DMS79 (cell line): ENCODE measurements at places on chromosomes 7 and 10.
A peak's percentile ranks its signal among the peaks of the same experiment; 100 is the strongest.

DNA sequence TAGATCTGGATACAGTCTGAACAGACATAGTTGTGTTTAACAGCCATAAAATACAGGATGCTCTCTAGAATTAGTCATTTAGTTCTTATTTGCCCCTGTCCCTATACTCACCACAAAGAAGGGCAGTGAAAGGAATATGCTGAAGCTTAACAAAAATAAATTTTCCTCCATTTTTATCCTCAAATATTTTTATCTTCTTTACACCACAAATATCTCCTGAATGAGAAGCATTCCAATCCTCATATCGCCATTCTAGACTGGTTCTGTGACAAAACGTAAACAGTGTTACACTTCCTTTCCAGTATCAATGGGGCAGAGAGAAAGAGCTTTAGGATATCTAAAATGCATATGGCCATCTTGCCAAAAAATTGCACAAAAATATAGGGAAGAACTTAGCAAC lies 1.6 kb downstream of the OR9A2 start:
- no peak for DNase-seq

DNA sequence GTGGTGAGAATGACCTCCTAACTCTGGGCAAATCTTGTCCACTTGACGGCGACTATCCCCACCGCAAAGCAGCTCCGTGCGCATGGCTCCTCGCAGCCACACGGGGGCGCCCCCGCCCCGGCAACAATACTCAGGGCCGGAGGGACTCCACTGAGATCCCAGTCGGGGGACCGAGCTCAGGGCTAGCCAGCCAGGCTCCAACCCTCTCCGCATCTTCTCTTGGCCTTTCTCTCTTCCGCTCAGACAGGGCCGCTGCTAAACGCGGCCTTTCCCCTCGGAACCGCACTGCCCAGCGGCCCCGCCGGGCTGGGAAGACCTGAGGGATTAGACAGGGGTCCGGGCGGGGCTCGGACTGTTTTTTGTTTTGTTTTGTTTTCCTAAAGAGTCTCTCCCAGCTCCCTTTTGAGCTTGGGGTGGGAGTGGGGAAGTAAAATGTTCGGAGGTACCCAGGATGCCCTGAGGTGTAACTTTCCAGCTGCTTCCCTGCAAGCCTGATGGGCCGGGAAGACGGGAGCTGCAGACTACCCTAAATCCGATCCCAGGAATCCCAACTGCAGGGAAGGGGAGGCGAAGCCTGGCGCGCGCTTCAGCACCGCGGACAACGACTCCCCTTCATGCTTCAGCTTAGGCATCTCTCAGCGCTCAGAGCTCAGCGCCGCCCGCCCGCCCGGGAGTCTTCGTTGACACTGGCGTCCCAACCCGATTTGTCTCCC lies 2.7 kb downstream of the KCNIP2 start:
- DNase-seq: peak; percentile 38

- DNase-seq: no peak
Observed at GRCh38 chr10:86836044-86836443, 79.6 kb downstream of the BMPR1A start.

DNA sequence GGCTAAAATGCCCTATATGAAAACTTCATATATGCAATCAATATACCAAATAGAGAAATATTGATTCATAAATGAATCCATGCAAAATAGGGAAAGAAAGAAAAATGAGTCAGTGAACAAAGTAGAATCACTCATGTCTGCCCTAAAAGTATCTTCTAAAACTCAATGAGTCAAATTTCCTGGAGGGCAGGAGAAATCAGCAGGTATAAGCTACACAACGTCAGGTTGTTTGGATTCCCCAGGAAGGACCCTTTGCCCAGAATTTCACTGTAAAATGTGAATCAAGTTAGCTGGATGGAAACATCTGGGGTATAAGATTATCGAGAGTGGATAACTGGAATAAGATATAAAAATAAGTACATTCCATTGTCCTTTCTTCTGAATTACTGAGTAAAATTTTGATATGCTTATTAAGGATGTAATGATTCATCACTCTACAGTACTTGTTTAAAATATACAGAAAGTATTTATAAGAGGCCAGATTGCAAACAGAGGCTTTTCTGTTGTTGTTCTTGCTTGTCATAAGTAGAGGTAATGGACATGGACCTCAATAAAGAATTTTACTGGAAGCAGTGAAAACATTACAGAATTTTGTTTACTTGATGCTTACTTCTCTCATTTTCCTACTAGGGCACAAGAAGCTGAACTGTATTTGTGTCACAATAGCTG lies 99.0 kb downstream of the AGMO start:
- DNase-seq: no peak

DNA sequence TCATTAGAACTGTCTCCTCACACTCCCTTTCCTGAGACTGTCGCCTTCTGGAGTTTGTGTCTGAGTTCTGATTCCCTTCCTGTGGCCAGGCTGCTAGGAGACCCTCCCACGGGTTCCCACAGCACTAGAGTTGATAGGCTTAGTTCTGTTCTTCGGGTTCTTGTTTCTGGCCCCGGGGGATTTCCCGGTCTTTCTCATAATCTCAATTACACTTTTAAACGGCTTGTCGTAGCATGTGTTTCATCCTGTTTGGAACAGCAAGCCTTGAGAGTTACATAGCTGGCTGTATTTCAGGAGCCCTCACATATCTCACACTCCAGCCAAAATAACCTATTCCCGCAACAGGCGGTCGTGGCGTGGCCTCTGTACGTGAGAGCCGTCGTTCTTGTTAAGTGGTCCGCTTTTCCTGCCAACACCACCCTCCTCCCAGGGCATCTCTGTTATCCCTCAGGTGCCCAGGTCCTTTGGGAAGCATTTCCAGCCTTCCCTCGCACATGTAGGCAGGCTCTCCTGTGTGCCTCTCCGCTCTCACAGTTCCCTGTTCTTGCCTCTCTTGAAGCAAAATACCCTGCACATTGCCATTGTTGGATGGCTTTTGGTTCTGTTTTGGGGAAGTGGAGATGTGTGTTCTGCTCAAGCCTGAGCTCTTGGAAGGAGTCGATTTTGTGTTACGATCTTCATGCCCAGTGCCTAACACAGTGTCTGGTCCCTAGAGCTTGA lies 46.0 kb downstream of the CDC123 start:
- no peak for DNase-seq

DNA sequence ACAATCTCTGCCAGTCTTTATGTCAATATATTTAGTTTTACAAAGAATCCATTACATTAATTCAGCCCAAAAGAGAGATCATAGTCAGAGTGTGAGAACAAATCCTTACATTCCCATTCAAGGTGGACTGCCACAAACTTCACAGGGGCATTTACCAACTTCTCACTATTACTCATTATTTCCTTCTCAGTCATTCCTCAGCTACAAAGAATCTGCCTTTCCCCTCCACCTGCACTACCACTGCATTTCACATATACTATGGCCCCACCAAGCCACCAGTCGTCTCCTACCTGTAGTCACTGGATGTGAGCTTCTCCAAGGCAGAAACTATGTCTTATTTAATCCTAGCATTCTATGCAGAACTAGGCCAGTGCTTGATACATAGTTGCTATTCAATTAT lies 94.3 kb downstream of the USP6NL start:
- DNase-seq: no peak

GRCh38 chr10:76190634-76191270 lies 759.3 kb downstream of the LRMDA start:
- no peak for DNase-seq

GRCh38 chr10:123093489-123093888 lies 42.3 kb upstream of the HMX3 start:
- no peak for DNase-seq

DNA sequence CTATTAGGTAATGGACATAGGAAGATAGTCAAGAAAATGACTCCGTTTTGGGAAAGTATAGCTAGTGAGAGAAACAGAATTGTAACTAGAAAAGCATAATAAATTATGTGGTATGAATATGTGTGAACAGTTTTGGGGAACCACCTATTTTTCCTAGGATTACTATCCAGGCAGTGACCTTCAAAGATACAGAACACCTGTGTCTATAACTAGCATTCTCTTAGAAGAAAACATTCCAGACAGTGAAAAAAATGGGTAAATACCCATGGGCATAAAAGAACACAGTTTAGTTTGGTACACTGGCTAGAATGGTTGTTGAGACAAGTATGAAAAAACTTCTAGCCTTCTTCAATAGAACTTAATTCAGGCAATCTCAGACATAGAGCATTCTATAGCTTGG lies 690.8 kb downstream of the MAGI2 start:
- no peak for DNase-seq
